Endothelial cell of umbilical vein (primary cell): ENCODE measurements at places on chromosomes 5 and 9.

- H3K27me3 ChIP-seq = no peaks in the 10 kb centered on the region
- DNase-seq = peak; percentile 31
- H3K36me3 ChIP-seq = no peaks in the 10 kb centered on the region
- H3K4me1 ChIP-seq = peaks cover 5% of the 10 kb centered on the region
- no peak overlapping the region for H3K27ac ChIP-seq
- no peak overlapping the region for H3K4me3 ChIP-seq
Observed at GRCh38 chr5:39775086-39775796, 350.5 kb upstream of the DAB2 start.

GRCh38 chr9:133522073-133522910 lies 2.5 kb downstream of the MYMK start:
- no peak overlapping the region for H3K27ac ChIP-seq
- no peak for DNase-seq
- H3K36me3 ChIP-seq = no peaks in the 10 kb centered on the region
- no peaks in the 10 kb centered on the region for H3K4me1 ChIP-seq
- no peaks in the 10 kb centered on the region for H3K27me3 ChIP-seq

- H3K4me3 ChIP-seq = no peak overlapping the region
- H3K27me3 ChIP-seq = no peaks in the 10 kb centered on the region
- no peaks in the 10 kb centered on the region for H3K36me3 ChIP-seq
- DNase-seq = no peak
Observed at GRCh38 chr5:142847898-142848790, 78.0 kb downstream of the ARHGAP26 start.

DNA sequence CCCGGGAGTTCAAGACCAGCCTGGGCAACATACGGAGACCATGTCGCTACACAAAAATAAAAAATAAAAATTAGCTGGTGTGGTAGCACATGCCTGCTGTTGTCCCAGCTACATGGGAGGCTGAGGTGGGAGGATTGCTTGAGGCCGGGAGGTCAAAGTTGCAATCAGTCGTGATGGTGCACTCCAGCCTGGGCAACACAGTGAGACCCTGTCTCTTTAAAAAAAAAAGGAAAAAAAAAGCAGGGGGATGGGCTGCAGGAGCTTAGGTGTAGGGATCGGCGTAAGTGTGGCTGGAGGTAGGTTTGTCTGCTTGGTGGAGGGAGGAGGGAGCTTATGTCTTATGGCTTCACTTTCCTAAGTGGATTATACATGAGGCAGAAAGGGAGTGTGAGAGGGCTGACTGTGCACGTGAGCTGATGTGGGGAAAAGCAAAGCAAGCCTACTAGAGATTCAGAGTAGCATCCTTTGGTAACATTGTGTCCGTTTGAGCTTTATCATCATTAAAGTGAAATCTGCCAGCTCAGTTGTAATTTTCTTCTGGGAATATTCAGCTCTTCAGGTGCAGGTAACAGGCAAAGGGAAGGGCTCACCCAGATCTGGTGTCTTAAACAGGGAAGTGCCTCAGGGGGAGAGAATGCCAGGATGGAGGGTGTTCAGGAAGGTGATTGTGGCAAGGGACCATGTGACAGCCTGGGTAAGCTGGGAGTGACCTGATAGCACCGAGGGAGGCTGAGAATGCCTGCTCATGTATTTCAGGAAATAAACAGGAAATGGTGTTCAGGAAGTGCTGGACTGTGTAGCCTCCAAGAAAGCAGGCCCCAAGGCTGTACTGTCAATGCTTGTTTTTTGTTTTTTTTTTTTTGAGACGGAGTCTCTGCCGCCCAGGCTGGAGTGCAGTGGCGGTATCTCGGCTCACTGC lies 17.6 kb upstream of the SETX start:
- peak overlapping the region; percentile 90 for H3K27ac ChIP-seq
- DNase-seq = peak; percentile 97
- H3K36me3 ChIP-seq = no peaks in the 10 kb centered on the region
- H3K27me3 ChIP-seq = no peaks in the 10 kb centered on the region
- no peak overlapping the region for H3K4me3 ChIP-seq

- peaks cover 5% of the 10 kb centered on the region for H3K4me1 ChIP-seq
- H3K36me3 ChIP-seq = no peaks in the 10 kb centered on the region
- DNase-seq = no peak
- H3K27me3 ChIP-seq = no peaks in the 10 kb centered on the region
- H3K4me3 ChIP-seq = no peak overlapping the region
Observed at GRCh38 chr5:111225926-111226325, 1.7 kb downstream of the CAMK4 start.

GRCh38 chr9:75712700-75713099 lies 177.8 kb upstream of the PCSK5 start:
- H3K36me3 ChIP-seq = no peaks in the 10 kb centered on the region
- H3K4me1 ChIP-seq = no peaks in the 10 kb centered on the region
- no peak overlapping the region for H3K27ac ChIP-seq
- DNase-seq = no peak

- H3K4me3 ChIP-seq = no peak overlapping the region
- H3K27me3 ChIP-seq = no peaks in the 10 kb centered on the region
- H3K27ac ChIP-seq = no peak overlapping the region
- H3K36me3 ChIP-seq = no peaks in the 10 kb centered on the region
Observed at GRCh38 chr5:16115140-16115539, 64.5 kb downstream of the MARCHF11 start.

- DNase-seq = no peak
- no peaks in the 10 kb centered on the region for H3K27me3 ChIP-seq
- no peaks in the 10 kb centered on the region for H3K36me3 ChIP-seq
- no peak overlapping the region for H3K4me3 ChIP-seq
- H3K4me1 ChIP-seq = no peaks in the 10 kb centered on the region
Observed at GRCh38 chr5:152089644-152090043, 165.0 kb upstream of the GLRA1 start.

DNA sequence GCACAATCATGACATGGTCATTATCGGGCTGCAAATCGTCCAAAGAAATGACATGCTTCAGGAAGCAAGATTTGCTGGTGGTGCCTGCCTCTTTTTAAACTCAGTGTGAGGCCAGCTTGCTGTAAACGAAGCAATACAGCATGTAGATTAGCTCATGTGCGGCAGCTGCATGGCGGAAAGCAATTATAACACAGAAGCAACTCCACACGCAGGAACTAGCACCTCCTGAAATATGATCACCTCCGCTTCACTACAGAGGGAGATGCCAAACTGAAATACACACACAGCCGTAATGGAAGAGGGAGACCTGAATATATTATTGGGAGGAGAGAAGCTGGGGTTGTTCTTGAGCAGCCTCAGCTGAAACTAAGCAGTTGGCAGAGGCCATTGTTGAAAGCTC lies 312.5 kb downstream of the PSAT1 start:
- peaks cover 10% of the 10 kb centered on the region for H3K4me1 ChIP-seq
- no peaks in the 10 kb centered on the region for H3K36me3 ChIP-seq
- no peaks in the 10 kb centered on the region for H3K27me3 ChIP-seq
- H3K4me3 ChIP-seq = no peak overlapping the region

DNA sequence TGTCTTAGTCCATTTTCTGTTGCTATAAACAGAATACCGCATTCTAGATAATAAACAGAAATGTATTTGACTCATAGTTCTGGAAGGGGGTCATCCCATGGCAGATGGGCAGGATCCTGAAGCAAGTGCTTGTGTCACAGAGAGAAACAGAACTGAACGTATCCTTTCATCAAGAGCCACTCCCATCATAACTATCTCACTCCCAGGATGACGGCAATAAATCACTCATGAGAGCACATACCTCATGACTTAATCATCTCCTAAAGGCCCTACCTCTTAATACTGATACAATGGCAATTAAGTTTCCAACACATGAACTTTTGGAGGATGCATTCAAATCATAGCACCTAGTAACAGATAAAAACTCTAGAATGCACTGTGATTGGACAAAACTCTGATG lies 142.9 kb downstream of the CAMK4 start:
- no peaks in the 10 kb centered on the region for H3K4me1 ChIP-seq
- H3K36me3 ChIP-seq = no peaks in the 10 kb centered on the region
- no peak overlapping the region for H3K4me3 ChIP-seq
- no peaks in the 10 kb centered on the region for H3K27me3 ChIP-seq
- DNase-seq = no peak

- H3K4me3 ChIP-seq = no peak overlapping the region
- H3K4me1 ChIP-seq = no peaks in the 10 kb centered on the region
- no peak for DNase-seq
- H3K27me3 ChIP-seq = no peaks in the 10 kb centered on the region
Observed at GRCh38 chr9:131049829-131050715, 41.1 kb downstream of the LAMC3 start.

GRCh38 chr5:107466233-107466769 lies 204.4 kb downstream of the EFNA5 start:
- no peak overlapping the region for H3K4me3 ChIP-seq
- DNase-seq = peak; percentile 69
- H3K4me1 ChIP-seq = peaks cover 52% of the 10 kb centered on the region
- peak overlapping the region; percentile 97 for H3K27ac ChIP-seq
- no peaks in the 10 kb centered on the region for H3K36me3 ChIP-seq

DNA sequence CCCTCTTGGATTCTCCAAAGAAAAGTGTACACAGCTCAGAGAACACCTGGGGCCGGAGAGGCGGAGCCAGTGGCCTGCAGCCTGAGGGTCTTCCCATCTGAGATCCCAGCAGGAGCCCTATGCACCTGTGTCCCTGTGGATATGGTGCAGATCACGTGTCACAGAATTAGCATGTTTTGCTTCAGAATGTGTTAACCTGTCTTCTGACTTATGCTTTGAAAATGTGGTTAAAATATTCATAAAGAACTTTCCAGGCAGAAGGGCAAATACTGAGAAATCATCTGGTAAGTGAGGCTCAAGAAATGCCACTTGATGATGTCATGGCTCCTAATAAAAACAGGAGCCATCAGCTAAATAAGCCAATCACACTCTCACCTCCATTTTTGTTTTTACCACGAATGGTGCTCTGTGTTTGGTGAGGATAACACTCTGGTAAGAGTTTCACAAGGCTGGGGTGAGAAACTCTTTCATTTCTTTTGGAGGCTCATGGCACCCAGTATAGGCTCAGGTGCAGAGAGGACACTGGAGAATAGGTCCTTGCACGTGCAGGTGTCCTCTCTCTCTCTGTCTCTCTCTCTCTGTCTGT lies 279.8 kb downstream of the FSTL4 start:
- DNase-seq = no peak
- H3K27ac ChIP-seq = no peak overlapping the region
- no peak overlapping the region for H3K4me3 ChIP-seq
- no peaks in the 10 kb centered on the region for H3K36me3 ChIP-seq

DNA sequence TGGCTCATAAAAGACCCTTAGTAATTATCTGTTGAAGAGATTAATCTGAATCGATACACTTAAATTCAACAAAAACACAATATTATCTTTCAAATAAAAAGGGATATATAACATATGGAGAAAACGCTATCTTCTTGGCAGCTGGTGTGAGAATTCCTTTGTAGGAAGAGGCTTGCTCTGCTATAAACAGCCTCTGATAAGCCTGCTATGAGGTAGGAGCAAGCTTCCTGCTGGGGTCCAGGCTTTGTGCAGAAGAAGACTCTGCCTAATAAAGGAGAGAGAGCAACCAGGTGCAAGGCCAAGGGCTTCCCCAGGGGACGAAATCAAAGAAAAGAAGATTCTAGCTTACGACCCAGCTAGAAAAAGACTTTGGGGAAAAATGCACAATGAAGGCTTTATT lies 43.3 kb upstream of the SSBP2 start:
- no peaks in the 10 kb centered on the region for H3K27me3 ChIP-seq
- no peak overlapping the region for H3K4me3 ChIP-seq
- H3K4me1 ChIP-seq = no peaks in the 10 kb centered on the region
- no peak for DNase-seq
- H3K36me3 ChIP-seq = no peaks in the 10 kb centered on the region

- H3K4me1 ChIP-seq = no peaks in the 10 kb centered on the region
- DNase-seq = no peak
- no peak overlapping the region for H3K27ac ChIP-seq
- no peaks in the 10 kb centered on the region for H3K27me3 ChIP-seq
Observed at GRCh38 chr9:15843316-15843715, 290.5 kb downstream of the CCDC171 start.

DNA sequence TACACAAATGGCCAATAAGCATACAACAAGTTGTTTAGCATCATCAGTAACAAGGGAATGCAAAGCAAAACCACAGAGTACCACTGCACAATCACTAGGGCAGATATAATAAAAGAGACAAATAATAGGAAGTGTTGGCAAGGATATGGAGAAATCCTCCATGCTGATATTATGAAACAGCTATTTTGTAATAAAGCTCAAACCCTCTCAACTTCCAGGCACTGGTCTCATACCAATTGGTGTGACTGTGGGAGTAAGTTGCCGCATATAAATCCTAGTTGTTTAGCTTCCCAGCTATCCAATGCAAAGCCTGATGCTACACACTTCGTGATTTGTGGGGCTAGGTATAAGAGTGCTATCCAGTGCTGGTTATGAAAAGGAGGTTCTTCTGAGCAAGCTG lies 88.6 kb downstream of the SMIM23 start:
- H3K27me3 ChIP-seq = no peaks in the 10 kb centered on the region
- no peak for DNase-seq
- H3K36me3 ChIP-seq = peaks cover 16% of the 10 kb centered on the region

DNA sequence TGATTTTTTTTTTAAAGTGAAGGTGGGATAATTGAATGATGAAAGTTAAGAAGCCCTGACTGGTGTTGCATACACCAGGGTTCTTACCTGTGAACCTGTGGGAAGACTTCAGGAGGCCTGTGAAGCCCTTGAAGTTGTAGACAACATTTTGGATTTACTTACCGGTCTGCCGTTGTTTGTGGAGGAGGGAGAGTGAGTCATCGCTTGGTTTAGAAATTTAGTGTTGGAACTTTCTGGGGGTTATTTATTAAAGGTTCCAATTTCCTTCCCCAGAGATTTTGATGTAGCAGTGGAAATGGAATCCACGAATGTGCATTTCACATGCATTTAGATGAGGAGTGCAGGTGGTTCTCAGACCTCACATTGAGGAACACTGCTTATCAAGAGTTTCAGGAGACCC lies 49.6 kb downstream of the ARHGAP26 start:
- H3K27ac ChIP-seq = no peak overlapping the region
- no peaks in the 10 kb centered on the region for H3K36me3 ChIP-seq
- no peak for DNase-seq

DNA sequence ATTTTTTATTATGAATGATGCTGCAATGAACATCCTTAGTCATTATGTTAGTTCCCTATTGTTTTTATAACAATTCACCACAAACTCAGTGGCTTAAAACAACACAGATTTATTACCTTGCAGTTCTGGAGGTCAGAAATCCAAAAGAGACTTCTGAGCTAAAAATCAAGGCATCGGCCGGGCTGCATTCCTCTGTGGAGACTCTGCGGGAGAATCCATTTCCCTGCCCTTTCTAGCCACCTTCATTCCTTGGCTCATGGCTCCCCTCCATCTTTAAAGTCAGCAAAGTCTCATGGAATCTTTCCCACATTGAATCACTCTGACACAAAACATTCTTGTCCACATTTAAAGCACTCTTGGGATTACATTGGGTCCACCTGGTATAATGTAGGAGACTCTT lies 38.6 kb downstream of the SNX18 start:
- no peak overlapping the region for H3K4me3 ChIP-seq
- peak; percentile 53 for DNase-seq
- no peaks in the 10 kb centered on the region for H3K27me3 ChIP-seq

- no peaks in the 10 kb centered on the region for H3K4me1 ChIP-seq
- no peaks in the 10 kb centered on the region for H3K27me3 ChIP-seq
- no peaks in the 10 kb centered on the region for H3K36me3 ChIP-seq
- DNase-seq = no peak
- no peak overlapping the region for H3K4me3 ChIP-seq
Observed at GRCh38 chr5:106784846-106785245, 885.9 kb downstream of the EFNA5 start.

GRCh38 chr5:107799306-107799705 lies 128.6 kb upstream of the EFNA5 start:
- H3K27me3 ChIP-seq = peaks cover 4% of the 10 kb centered on the region
- no peak overlapping the region for H3K27ac ChIP-seq
- no peak for DNase-seq
- no peaks in the 10 kb centered on the region for H3K4me1 ChIP-seq
- no peak overlapping the region for H3K4me3 ChIP-seq
- no peaks in the 10 kb centered on the region for H3K36me3 ChIP-seq
